ENCODE measurements at places on chromosomes 1 and 21.

DNA sequence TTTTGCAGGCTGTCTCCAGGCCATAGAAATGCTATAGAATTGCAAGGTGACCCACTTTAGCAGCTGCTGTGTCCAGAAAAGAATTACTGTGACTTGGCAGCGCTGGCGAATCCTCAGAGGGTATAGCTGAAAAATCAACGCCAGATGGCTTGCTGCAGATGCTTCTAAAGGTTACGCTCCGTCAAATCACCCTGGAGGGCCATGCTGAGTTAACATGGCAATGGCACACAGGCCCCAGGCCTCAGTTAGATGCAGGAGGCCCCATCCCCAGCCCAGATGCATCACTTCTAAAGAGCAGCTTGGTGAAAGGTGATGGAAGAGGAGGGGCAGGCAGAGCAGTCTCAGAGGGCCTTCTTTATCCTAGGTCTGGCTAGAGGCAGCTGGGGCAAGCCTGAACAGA lies 18.0 kb downstream of the KIAA1614 start:
- no peak for DNase-seq

DNA sequence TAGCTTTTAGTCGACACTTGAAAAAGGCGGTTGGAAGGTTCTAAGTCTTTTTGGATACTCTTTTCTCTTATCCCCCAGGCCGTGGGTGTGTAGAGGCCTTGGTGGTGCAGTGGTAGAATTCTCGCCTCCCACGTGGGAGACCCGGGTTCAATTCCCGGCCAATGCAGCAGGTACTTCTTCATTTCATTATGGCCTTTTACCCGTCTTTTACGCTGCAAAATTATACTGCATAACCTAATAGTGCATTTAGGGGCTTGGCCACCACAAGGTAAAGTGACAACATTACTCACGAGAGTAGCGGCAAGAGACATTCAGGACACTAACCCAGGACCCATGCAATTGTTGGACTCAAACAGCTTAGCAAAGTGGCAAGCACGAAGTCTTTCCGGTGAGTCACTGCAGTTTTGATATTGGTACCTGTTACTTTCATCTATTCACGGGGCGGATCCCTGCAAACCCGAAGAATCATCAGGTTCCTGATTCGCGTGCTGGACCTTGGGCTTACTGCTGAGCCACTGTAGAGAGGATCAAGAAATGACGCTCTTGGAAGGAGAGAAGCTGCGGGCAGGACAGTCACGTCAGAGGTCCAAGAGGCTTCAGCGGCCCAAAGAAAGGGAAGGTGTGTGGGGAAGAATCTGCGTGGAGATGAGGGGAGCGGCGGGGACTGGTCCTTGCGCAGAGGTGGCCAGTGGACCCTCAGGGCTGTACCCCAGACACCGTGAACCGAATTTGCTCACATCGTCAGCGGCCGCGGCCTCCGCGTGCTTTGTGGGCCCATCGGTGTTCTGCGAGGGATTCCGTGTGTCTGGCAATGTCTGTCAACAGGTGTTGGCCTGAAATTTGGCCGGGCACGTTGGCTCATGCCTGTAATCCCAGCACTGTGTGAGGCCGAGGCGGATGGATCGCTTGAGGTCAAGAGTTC lies 12.9 kb upstream of the RNU1-4 start:
- DNase-seq = no peak

- no peak for DNase-seq
Measured at GRCh38 chr1:58896246-58897183, 112.7 kb upstream of the JUN start.

DNA sequence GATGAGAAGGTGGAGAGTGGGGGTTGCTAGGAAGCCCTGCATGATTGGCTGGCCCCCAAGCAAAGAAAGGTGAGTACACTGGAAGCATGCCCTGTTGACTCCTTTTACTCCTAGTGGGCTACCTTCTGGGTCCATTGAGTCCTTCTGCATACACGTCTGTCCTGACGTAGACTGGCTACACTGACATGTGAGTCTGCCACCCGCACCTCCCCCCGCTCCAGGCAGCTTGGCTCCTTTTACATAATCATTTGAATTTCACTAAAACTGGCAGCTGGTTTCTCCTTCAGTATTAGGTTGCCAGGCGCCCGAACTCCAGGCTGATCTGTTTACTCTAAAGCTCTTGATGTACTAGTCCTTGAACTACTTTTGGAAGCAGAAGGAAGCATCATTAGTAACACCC lies 8.7 kb downstream of the MRPS21 start:
- no peak for DNase-seq

DNA sequence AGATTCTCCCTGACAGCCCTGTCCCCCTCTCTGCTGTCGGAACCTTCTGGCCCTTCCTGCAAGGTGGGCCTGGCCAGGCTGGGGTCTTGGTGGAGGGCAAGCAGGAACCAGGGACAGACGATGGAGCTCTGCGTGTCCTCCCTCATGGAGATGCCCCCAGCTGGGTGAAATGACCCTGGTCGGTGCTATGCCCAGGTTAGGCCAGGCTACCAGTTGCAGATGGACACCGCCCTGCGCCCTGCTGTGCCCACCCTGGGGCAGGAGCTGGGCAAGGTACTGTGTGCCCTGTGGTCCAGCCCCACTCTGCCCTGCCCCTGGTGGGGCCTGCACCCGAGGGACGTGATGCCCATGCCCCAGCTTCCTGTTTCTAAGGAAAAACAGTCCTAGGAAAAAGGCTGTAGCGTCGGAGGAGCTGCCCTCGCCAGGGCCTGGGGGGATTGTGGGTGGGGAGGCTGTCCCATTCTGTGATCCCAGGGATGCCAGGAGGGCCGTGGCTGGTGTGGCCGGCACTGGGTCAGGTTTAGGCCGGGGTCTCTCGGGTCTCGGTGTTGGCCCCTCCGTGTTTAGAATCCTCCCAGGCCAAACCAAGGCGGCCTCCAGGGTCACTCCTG lies 77.6 kb downstream of the MORN1 start:
- no peak for DNase-seq

GRCh38 chr1:17731460-17731859 lies 23.7 kb upstream of the ACTL8 start:
- DNase-seq = no peak

DNA sequence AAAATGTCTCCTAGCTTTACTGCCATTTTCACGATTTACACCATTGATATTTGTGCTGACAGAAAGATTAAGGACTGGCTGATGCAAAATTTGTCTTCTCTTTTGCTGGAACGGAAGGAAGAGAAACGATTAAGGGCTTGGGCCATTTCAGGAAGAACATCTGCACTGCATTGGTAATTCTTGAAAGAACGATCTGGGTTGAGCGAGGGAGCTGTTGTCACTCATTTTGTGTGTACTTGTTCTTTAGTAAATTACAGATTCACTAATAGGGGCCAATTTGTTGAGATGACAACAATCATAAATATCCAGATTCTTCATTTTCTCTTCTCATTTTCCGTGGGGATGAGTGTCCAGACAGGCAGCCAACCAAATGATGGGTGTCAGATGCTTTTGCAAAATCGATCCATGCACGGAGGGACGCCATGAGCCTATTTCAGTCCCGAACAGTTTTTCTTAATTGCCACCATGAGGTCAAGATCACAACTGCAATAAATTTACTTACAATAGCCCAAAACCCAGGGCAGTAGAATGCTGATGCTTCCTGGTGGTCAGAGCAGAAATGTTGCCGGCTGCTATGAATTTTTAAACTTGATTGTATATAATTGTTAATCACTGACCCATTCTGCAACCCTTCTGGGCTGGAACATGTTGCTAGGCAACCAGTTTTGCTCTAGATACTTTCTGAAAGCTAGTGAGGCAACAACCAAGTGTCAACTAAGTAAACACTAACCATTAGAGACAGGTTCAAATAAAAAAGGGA lies 132.4 kb upstream of the TIAM1 start:
- peak; percentile 8 for DNase-seq

GRCh38 chr1:220879076-220879508 lies at the start of gene HLX:
Gene HLX, plus strand, starts transcription at chr1:220879443. Its CDS starts 415 bp downstream, at chr1:220879858.
- DNase-seq = no peak

GRCh38 chr1:19390166-19390850 lies 78.2 kb downstream of the SLC66A1 start:
- no peak for DNase-seq

- DNase-seq = no peak
Measured at GRCh38 chr1:151158751-151159251, 2.4 kb downstream of the TNFAIP8L2 start.

GRCh38 chr1:29239142-29239541 lies 2.8 kb downstream of the PTPRU start:
- DNase-seq = no peak

- no peak for DNase-seq
Measured at GRCh38 chr1:245285168-245285567, 130.4 kb downstream of the KIF26B start.

- DNase-seq = no peak
Measured at GRCh38 chr1:214665606-214666110, 62.7 kb downstream of the CENPF start.

DNA sequence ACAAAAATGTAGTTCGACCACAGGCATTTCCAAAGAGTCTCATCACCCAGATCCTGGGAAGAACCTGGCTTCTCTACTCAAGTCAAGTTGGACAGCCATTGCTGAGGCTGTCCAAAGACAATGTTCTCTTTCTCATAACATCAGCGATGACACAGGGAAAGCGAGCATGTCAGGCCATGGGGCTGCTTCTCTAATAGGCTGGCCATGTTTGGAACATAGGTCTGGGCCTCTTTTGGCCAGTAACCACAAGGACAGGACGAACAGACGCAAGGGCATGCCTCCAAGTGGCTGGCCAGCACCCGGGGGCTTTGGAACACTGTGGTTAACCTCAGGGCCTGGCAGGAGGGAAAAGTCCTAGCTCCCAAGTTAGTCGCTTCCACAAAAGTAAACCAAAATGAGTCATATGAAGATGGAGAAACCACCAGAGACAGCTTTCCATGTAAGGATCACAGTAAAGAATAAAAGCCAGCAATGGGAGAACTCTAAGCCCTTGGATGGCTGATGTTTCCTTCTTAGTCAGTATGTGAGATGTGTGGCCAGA lies 80.6 kb upstream of the SLC44A3 start:
- DNase-seq = no peak

DNA sequence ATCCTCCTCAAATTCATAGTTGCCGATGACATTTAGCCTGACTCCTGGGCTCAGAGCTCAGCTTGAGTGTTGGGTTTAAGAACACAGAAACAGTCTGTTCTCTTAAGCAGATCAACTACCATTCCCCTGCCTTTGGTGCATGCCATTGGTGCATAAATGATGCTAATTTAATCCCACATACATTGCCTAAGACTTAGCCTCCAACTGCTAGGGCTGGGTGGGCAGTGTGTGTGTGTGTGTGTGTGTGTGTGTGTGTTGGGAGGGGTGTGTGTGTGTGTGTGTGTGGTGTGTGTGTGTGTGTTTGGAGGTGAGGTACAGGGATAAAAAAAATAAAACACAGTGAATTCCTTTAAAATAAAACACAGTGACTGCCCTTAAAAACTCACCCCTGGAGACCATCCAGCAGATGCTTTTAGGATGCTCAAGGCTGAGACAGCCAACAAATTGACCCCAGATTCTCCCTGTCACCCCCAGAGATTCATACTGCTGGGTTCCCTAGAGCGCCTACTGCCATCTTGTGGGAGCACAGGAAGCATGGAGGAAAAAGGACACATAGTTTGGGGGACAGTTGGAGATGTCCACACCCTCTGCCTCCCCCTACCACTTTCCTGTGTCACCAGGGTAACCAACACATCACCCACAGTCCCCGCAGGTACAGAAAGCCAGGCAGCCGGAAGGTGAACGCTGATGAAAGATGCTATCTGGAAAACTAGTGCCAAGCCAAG lies 30.6 kb downstream of the KLHDC7A start:
- DNase-seq = no peak

DNA sequence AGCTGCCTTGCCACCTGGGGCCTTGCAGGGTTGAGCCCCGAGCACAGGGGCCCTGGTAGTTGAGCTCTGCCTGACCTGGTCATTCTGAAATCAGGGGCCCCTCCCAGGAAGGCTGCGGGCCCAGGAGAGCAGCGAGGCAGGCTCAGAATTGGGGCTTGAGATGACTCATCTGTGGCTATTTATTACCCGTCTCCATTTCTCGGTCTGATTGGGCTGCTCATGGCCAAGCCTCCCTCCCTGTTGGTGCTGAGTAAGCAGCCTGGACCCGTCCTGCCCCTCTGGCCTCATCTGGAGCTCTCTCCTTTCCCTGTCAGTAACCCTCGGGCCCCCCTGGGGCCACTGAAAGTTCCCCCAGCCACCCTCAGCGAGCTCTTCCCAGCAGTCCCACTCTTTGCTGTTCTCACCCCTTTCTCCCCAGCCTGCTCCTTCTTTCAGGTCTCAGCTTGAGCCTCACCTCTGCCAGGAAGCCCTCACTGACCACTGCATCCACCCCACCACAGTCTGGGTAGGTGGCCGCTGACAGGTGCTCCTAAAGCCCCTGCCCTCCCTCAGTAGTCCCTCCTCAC lies 11.0 kb upstream of the TNFRSF8 start:
- no peak for DNase-seq

- DNase-seq = no peak
Measured at GRCh38 chr1:160177667-160178066, 12.7 kb upstream of the CASQ1 start.

GRCh38 chr1:47705517-47706130 lies 267.8 kb downstream of the FOXD2 start:
- peak; percentile 51 for DNase-seq

GRCh38 chr1:234666761-234667160 lies 56.8 kb upstream of the IRF2BP2 start:
- DNase-seq = no peak

- DNase-seq = no peak
Measured at GRCh38 chr1:95558791-95559190, 324.8 kb downstream of the RWDD3 start.

- DNase-seq = no peak
Measured at GRCh38 chr1:242140836-242141235, 141.9 kb upstream of the MAP1LC3C start.

GRCh38 chr1:205629751-205630150 lies 2.1 kb downstream of the ELK4 start:
- DNase-seq = no peak

DNA sequence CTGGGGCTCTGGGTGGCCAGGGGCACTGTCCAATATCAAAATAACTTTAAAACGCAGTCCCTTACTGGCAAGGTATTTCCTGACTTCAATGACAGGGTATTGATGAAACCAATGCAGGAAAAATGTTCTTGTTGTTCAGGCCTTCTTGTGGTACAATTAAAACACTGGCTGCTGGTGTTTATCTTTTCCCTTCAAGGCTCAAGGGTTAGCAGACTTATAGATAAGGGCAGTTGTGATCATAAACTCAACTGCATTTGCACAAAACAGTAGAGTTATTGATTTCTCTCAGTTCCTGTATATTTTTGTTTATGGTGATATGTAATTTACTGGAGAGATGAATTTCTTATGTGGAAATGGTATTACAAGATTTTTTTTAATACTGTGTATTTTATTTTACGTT lies 2.7 kb upstream of the CD84 start:
- DNase-seq = no peak

DNA sequence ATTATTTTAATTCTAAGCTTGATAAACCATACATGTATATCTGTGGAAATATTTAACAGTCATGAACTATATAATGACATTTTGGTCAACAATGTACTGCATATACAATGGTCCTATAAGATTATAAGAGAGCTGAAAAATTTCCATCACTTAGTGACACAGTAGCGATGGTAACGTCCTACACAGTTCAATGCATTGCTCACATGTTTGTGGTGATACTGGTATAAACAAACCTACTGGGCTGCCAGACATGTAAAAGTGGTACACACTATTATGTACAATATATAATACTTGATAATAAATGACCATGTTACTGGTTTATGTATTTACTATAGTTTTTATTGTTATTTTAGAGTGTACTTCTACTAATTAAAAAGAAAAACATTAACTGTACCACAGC lies 841.9 kb downstream of the LTN1 start:
- no peak for DNase-seq

- DNase-seq = no peak
Measured at GRCh38 chr1:97791251-97791650, 129.6 kb downstream of the DPYD start.

All from NCI-H1417 treated with DMSO at 0.1 percent for 48 hours (cell line).